ENCODE measurements at places on chromosomes 2 and 18.

DNA sequence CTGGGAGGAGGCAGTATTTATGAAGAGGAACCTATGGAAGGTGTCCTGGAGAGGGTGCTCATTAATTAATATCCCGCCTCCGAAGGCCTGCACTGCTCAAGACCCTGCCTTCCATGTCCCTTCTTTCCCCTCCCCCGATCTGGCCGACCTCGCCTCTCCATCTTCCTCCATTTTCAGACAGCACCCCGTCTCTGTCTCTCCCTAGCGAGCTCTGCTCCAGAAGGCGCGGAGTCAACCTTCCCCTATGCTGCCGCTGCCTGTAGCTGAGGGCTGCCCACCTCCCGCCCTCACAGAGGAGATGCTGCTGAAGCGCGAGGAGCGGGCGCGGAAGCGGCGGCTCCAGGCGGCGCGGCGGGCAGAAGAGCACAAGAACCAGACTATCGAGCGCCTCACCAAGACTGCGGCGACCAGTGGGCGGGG, 1.1 kb upstream of the WBP1 start:
- DNase-seq = no peak

DNA sequence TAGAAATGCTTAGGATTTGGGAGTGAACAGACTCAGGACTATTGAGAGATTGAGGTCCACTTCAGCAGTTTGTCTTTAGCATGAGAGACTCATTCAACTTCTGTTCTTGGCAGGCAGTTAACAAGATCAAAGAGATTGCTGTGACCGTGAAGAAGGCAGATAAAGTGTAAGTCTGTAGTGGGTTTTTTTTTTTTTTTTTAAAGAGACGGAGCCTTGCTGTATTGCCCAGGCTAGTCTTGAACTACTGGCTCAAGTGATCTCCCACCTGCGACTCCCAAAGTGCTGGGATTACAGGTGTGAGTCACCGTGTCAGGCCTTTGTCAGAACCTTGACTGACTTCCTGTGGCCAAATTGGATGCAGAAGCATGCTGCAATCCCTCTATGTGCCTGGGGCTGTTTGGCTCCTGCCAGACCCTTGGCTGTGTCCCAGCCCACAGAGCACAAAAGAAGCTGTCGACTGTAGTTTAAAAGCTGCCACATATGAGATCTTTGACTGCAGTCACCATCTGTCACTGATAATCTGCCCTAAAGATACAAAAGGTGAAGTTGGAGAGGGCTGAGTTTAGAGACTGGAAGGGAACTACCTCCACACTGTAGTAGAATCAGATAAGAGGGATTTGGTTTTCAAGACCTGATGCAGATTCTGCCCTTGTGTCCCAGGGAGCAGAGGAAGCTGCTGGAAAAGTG, 9.9 kb downstream of the CCT7 start:
- DNase-seq = no peak

DNA sequence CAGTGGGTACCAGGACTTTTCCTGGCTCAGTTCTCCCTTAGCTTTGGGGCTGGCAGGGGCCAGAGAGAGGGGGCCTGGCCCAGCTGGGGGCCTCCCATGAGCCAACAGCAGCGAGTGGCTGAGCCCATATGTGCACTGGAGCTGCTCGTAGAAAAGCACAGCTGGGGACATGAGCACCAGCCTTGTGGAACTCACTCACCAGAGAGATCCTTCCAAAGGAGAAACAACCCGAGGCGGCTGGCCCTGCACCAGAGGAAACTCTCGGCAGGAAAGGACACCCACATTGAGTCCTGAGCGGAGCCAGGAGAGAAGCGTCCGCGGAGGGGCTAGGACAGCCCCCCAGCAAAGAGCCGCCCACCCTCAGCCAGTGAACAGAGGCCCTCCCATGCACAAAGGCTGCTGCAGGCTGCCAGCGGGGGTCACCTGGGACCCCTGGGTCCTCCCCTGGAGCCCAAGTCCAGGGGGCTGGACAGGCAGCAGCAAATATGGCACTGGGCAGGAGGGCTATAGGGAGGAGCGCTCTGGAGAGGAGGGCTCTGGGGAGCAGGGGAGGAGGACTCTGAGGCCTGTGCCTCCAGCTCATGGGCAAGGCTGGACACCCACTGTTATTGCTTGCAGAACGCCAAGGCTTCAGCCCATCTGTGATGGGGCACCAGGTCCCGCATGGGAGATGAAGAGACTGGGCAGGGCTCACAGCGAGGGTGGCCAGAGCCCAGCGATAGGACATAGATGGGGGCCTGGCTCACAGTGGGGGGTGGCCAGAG, 42.1 kb upstream of the SNED1 start:
- peak; percentile 5 for DNase-seq

DNA sequence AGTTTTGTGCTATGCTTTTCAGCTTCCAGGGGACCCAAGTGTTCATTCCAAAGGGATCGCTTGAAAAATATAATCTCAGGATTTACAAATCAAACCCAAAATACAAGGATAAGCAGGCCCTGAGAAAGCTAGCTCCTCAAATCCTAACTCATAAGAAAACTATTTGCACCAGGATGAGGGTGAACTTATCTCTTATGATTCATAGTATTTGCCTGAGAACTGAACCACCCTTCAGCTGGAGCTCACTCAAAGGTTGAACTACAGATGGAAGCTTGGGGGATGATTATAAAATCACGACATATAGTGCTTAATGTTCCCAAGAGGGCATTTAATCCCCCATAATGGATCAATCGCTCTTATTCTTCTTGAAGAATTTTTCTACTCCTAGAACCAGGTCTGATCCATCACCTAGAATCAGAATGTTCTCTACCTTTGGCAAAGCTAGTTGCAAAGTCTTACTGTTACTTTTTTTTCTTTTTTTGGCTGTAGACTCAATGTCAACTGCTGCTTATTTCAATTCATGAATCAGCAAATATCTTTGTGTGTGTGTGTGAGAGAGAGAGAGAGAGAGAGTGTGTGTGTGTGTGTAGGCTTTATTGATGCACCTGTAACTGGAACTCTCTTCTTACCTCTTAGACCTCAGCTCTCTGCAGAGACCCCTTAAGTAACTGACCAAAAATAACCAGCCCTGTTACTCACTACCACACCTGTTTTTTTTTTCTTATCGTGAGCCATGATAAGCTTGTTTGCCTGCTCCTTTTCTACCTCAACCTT, 44.8 kb downstream of the ARL4C start:
- DNase-seq = no peak

- DNase-seq = no peak
Observed at GRCh38 chr2:99072551-99072950, 69.0 kb upstream of the C2orf15 start.

- DNase-seq = no peak
Observed at GRCh38 chr2:118310681-118311429, 222.6 kb downstream of the INSIG2 start.

GRCh38 chr2:222950638-222951285, 89.9 kb downstream of the ACSL3 start:
- DNase-seq = no peak

DNA sequence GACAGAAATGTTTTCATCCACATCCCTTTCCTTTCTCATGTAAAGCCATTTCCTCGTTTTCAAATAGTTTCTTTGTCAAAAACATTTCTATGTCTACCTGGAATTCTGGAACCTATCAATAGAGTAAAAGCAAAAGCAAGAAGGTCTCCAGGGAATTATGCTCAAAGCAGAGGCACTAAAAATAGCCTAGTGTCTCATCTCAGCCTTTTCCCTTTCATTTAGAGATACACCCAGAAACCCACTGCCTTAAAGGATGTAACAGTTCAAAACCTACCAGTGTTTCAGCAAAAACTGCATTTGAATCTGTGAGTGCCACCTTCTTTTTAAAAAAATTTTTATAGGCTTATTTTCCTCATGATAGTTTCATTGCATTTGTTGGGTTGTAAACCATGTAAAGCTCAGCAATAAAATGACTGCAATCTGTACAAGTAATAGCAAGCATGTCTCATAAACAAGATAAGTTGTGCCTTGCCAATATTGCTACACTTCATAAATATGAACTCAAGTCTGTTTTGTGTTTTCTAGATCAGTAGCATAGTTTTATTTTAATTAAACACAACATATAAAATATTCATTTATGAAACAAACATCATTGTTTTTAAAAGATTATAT, 927.3 kb upstream of the ACVR2A start:
- no peak for DNase-seq

- DNase-seq = no peak
Observed at GRCh38 chr2:161901460-161901859, 172.6 kb downstream of the DPP4 start.

DNA sequence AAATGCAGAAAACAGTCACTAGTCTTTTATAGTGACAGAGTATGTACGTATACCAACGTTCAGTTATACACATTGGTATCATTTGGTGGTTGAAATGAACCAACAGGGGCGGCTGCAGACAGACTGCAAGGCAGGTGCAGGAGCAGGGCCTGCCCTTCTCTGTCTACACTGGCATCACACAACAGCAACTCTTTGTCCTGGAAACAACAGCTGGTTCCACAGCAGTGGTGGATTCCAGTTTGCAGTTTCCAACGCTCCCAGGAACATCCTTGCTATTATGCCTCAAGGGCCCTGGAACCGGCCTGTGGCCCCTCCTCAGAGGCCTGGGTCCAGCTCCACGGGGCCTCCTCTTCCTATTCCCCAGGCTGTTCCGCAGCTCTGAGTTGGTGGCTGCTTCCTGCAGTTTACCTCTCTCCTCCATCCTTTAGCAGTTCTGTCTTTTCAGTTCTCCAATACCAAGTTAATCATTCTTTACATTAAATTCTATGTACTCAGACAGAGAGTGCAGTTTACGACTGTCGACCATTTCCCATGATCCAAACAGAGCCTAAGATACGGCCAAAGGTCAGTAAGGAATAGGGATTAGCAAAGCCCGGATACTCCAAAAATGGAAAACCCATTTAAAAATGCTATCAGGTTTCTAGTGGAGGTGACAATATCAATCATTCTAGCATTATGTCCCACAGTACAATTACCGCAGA, 87.8 kb downstream of the NOL10 start:
- DNase-seq = no peak

DNA sequence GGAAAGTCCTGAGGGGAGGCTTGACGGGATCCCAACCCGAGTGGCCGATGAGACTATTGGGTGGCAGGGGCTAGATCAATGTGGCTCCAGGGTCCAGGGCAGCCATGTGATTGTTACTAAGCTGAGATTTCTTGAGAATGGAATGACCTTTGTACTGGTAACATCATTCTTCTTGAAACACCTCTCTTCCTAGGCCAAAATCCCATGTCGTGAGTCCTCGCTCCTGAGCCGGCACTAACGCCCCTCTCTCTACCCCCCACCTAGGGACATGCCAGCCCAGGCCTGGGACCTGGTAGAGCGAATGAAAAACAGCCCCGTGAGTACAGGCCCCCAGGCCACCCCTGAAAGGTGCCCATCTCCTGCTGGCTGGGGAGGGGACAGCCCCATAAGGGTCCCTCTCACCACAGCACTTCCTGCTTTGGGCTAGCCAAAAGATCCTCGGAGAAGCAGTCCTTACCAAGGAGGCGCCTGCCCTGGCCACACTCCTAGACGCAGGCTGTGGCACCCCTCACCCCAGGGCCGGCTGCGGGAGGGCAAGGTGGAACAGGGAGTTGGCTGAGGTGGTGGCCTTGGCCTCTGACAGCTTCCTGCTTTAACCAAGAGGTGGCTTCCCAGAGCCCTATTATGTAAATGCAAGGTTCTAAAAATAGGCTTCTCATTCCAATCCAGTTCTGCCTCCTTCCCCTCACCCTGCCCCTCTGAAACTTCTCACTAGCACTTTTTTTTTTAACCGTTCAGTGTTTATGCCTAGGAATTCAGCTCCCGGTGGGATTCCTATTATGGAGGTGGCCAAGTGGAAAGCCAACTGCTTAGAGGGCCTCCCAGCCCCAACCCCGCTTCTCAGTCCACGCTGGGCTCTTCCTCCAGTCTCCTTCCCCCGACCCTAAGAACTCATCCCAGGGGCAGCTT, 126.6 kb upstream of the PPP1CB start:
- DNase-seq = peak; percentile 25

- no peak for DNase-seq
Observed at GRCh38 chr2:209316141-209316540, 107.7 kb upstream of the MAP2 start.

GRCh38 chr2:237198164-237198855, 112.6 kb downstream of the COPS8 start:
- DNase-seq = no peak

DNA sequence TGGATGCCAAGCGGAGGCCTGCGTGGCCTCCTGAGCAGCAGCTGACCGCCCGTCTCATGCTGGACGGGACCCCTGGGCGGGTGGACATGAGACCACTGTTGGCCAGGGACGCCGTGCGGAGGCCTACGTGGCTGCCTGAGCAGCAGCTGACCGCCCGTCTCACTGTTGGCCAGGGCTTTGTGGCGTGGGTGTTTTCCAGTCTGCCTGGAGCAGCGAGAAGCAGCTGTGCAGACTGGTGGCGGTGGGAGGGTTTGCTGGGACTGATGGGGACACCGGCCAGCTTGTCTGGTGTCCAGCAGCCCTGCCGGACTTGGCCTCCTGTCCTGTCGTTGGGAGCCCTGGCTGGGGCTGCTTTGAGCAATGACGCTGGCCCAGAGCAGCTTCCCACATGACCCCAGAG, 5.8 kb upstream of the D2HGDH start:
- no peak for DNase-seq

DNA sequence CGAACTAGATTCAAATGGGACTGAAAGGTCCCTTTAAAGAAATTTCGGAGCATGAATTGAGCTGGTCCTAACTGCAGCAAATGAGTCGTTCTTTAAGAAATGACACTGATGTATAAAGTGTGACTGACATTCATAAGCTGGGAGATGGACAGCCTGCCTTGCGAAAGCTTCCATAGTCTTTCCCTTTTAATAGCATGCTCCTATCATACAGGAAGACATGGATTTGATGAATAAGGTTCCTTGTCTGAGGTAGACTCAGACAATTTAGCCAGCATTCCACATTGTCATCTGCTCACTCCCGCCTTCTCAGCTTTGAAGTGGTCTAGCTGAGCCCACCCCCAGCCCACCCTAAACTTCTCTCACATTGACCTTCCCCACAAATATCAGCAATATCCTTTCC, 264.9 kb downstream of the TSN start:
- no peak for DNase-seq

DNA sequence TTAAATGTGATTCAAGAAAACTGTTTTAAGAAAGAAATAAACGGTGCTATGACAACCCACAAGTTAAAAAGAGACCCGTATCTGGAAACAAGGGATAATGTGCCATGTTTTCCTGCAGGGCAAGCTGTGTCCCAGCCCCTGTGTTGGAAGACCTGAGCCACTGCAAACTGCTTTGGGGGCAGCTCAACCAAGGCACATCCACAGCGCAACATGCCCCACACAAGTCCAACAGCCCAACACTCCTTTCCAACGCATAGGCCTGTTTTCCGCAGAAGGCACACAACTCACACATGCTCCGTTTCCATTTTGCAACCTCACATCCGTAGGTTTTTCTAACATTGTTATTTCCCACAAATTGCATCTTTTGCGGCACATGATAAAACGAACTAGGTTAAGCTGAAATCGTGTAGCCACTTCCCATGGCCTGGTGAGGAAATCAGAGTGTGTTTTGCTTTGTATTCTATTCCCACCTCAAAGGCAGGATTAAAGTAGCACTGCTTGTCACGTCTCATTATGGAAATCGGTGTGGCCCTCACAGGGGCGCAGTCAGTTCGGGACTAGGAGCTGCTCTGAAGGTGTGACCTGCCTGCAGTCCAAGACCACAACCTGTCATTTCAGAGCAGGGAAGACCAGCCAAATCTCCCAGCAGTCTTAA, 50.5 kb upstream of the ZNF516 start:
- DNase-seq = no peak
